Heart left ventricle (tissue), 16 donors: ENCODE measurements at places on chromosomes 16 and 17. TPM values are rescaled to one million over a fixed set of nuclear protein-coding genes. Genes with fewer than 3 reads are reported as not detected.

Gene CCDC200
- total RNA-seq: not detected

Gene TMEM114
- total RNA-seq: not detected

Gene GPR179
- 0.10 TPM for total RNA-seq

Gene AMZ2
- 80.2 TPM for total RNA-seq

Gene MYH13
- total RNA-seq: not detected

Gene MMP2
- total RNA-seq: 125 TPM

Gene TP53TG3E
- not detected for total RNA-seq

DNA sequence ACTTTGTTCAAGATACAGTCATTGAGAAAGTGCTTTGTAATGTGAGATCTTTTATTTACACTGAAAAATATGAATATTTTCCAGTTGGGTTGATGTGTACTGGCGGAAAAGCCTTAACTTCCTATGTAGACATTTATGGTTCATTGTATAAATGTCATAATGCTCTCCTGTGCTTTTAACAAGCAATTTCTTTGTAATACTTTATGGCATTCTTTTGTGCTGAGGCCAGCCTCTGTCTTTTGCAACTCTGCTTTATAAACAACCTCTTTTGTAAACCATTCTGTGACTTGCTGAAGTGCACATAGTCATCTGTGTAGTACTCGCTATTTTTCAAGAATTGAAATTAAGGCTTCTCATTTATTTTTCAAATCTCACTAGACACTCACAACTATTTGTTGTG, 291.2 kb downstream of the CDH11 start:
- no peak for DNase-seq

GRCh38 chr17:75250009-75250471, 11.4 kb downstream of the GGA3 start:
- no peak for DNase-seq

DNA sequence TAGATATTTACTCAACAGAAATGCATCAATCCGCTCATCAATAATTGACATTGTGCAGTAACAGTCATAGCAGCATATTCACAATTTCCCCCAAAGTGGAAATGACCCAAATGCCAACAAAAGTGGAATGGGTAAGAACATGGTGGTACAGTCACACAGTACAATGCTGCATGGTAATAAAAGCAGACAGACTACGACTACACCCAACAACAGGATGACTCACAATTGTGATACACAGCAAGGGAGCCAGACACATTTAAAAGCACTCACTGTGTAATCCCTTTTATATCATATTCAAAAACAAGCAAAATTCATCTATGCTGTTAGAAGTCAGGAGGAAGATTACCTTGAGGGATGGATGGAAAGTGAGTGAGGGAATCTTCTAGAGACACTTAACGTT, 76.5 kb upstream of the NUDT7 start:
- DNase-seq: no peak

GRCh38 chr17:54948380-54948779, 20.1 kb downstream of the COX11 start:
- no peak for DNase-seq

- no peak for DNase-seq
Observed at GRCh38 chr16:66728117-66728787, 23.2 kb downstream of the DYNC1LI2 start.

GRCh38 chr17:59892251-59892923, 356 bp downstream of the TUBD1 start:
- DNase-seq: no peak

DNA sequence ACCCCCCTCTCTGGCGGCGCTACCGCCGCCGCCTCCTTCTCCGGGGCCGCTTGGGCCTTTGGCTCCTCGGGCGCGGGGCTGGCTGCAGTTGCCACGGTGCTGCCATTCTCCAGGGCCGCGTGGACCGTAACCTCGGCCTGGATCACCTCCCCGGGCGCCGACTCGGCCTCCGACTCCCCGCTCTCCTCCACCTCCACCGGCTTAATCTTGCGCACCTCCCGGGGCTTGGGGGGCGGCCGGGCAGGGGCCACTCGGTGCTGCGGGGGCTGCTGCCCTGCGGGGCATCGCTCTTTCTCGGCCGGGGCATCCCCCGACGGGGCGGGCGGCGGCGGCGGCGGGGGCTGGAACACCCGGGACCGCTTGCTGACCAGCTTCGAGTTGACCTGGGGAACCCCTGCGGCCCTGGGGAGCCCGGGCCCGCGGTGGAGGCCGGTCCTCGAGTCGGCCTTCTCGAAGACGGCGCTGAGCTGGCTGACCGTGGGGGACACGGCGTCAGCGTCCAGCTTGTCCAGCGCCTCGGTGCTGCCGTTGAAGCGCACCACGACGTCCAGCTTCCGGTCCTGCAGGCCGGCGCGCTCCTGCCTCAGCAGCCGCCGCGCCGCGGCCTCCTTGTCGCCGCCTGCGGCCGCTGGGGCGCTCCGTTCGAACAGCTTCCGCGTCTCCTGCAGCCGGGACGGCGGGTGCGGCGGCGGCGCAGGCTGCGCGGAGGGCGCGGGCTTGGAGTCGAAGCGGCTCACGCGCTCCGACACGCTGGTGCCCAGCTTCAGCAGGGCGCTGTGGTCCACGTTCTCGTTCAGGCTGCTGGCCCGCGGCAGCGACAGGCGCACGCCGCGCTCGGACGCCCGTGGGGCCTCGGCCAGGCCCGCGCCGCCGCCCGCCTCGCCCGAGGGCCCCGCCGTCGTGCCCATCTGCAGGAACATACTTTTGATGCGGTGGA, 792 bp downstream of the PPP1R9B start:
- peak; percentile 64 for DNase-seq

GRCh38 chr17:80860101-80860671, 131.5 kb upstream of the CHMP6 start:
- DNase-seq: no peak

DNA sequence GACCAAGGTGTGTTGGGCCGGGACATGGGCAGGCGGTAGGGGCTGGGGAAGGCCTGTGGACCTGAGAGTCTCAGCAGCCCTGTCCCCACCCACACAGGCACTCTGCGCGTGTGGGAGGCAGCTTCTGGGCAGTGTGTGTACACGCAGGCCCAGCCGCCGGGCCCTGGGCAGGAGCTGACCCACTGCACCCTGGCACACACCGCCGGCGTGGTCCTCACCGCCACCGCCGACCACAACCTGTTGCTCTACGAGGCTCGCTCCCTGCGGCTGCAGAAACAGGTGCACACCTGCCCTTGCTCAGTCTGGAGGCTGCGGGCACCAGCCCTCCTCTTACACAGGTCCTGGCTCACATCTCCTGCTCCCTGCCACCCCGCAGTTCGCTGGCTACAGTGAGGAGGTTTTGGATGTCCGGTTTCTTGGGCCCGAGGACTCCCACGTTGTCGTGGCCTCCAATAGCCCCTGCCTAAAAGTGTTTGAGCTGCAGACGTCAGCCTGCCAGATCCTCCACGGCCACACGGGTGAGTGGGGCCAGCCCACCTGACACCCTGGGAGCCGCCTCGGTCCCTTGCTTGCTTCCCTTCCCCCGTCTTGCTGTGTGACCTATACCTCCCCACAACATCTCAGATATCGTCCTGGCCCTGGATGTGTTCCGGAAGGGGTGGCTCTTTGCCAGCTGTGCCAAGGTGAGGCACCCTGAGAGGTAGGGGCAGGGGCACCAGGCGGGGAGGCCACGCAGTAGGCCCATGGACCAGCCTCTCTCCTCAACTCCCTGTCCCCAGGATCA, 3.8 kb downstream of the TBL3 start:
- DNase-seq: no peak

DNA sequence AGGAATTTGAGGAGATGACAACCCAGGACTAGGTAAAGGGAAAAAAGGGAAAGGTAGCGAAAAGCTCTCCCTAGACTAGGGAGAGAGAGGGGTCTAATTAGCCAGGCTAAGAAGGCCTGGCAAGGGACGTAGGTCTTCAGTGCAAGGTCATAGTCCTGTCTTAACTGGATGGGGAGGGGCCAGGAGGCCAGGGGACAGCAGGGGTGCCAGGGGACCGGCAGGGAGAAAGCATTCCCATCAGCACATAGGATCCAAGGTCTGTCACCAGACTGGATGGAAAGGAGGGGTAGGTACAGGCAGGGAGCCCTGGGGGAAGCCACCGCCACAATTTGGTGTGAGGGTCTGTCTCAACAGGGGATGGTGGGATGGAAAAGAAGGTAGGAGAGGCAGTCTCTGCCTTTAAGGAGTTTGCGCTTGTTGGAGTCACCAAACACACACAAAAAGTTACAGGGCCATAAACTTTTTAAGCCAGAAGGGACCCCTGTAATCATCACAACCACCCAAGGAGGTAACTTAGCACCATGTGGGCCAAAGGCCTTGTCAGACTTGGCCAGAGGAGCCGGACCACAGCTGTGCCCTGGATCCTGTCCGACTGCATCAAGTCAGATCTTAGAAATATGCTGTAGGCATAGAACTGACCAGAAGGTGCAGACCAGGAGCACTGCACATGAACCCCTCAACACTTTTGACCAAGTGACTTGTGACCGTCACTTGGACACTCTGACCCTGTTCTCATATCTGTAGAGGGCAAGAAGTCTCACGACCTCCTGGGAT, 10.0 kb downstream of the AXIN2 start:
- no peak for DNase-seq

- DNase-seq: no peak
Observed at GRCh38 chr16:68539711-68540239, 684 bp downstream of the ZFP90 start.

GRCh38 chr17:45243750-45244149, 18.1 kb downstream of the SPATA32 start:
- no peak for DNase-seq

- peak; percentile 33 for DNase-seq
Observed at GRCh38 chr17:50593321-50593720, 32.8 kb downstream of the CACNA1G start.

- no peak for DNase-seq
Observed at GRCh38 chr16:5560084-5560483, 462.5 kb upstream of the EEF2KMT start.

GRCh38 chr16:4075534-4075933, 40.7 kb downstream of the ADCY9 start:
- no peak for DNase-seq
